ENCODE measurements at places on chromosomes 5 and 9.
A peak's percentile ranks its signal among the peaks of the same experiment; 100 is the strongest.

GRCh38 chr5:37814699-37815098, 25.1 kb downstream of the GDNF start:
- no peak for DNase-seq

DNA sequence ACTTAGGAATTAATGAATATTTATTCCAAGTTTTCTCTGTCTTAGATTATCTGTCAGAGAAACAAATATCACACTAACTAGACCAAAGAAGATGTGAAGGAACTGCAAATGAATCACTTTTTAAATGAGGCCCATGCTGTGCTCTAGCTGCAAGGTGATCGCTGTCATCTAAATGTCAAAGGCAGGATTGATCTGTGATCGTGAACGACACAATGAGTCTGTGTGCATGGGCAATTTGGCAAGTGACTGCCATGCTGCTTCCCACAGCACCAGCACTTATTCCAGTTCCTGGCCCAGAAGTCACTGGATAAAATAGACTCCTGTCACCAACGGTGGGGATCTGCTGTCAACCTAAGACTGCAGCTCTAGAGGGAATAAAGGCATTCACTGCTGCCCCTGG, 141.2 kb downstream of the TRIM36 start:
- DNase-seq = no peak

DNA sequence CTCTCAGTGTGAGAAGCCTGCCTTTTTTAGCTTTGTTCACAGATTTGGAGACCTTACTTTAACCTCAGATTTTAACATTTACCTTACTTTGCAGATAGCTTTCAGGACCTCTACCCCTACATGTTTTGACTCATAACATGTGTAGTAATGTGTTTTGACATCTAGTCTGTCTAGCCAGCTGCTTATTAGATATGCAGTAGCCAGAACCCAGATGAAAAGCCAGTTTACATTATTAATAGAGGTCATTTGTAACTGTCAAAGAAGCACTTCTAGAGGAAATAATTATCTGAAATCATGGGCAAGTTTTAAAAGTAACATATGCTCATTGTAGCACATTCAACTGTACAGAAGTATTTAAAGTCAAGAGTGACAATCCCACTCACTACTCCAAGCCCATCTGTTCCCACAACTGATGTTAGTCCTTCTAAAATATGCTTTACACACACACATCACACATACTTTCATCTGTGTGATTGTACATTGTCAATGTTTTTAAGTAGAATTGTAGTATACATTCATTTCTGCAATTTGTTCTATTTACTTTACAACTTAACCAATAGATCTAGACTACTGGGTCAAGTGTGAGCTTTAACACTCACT, 71.8 kb upstream of the NIPAL4 start:
- no peak for DNase-seq

DNA sequence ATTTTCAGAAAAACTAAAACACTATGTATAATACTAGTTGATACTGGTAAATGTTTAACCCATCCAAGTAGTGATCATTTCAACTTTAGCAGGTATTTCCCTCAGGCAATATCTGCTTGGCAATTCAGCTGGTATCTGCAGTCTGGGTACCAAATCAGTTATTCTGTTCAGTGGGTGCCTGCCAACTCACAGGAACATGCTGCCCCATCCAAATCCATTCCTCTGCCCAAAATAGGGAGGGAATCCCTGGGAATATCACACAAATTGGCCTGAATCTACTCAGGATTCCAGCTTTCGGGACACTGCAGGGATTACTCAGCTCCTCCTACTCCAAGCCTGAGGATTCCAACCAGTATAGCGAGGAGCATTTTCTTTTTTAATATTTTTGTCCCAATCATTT, 61.7 kb upstream of the PDE4D start:
- no peak for DNase-seq

DNA sequence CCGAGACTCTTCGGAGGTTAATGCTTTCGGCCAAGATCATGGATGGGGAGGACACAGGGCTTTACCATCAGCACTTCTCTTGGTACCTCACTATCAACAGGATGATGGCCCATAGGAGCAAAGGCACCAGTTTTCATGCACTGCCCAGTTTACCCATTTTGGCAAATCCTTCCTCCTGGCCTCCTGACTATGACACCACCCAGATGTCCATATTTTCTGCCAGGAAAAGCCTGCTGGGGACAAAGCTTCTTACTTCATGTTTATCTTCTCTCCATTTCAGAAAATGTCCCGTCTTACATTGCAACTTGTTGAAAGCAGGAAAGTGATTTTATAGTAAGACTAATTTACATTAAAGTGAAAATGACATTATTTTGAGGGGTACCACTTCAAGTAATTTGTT, 61.4 kb upstream of the GAS1 start:
- no peak for DNase-seq

- DNase-seq = peak; percentile 12
These were observed 3.2 kb upstream of the NRARP start for GRCh38 chr9:137305060-137305797.

- DNase-seq = no peak
These were observed 380.1 kb upstream of the PRR16 start for GRCh38 chr5:120083851-120084542.

GRCh38 chr9:8365029-8365428, 565.5 kb upstream of the DMAC1 start:
- no peak for DNase-seq

DNA sequence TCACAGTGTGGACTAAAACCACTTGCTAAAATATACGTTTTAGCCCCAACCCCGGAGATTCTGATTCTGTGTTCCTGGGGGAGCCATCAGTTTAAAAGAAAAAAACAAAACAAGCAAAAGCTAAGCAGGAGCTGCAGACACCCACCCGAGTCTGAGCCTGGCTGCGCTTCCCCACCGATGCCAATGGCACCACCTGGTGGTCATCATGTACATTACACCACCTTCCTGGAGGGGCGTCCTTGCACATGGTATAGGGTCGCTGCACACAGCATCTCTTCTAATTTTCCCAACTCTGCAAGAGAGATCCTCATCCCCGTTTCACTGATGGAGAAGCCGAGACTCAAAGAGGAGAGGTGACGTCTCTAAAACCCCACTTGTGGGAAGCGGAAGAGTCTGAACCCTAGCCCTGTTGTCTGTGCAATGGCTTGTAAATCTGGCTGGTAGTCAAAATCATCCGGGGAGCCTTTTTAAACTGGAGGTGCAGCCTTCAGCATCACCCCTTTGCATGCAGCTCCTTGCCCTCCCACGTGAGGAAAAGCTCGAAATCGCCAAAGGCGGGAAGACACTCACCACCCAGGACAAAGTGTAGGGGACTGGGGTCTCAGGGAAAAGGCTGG, 23.1 kb upstream of the CNOT6 start:
- peak; percentile 35 for DNase-seq

GRCh38 chr5:10580531-10581423, 16.9 kb downstream of the ANKRD33B start:
- no peak for DNase-seq

GRCh38 chr9:72326641-72327040, 38.4 kb downstream of the ZFAND5 start:
- DNase-seq = no peak

- no peak for DNase-seq
These were observed 225.9 kb downstream of the PIK3R1 start for GRCh38 chr5:68441309-68442073.

GRCh38 chr9:21357479-21358460, 7.1 kb upstream of the IFNA6 start:
- DNase-seq = no peak

DNA sequence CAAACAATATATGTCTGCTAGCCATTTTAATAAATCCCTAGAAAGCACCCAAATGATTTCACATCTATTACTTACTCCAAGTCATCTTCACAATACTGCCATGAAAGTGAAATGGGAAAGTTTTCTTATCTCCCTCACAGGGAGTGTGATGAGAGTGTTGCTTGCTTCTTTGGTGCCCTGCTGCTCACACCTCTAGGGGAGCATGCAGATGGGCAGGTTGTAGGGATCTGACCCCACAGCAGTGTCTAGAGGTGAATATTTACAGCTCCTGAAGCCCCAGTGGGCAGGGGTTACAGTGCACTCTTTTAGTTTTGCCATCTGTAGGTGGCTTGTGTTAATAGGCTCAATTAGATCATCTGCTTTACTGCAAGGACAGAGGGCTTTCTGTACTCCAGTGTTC, 173.2 kb downstream of the GABRG2 start:
- no peak for DNase-seq

Measured in HFFc6 (cell line).